ENCODE measurements at places on chromosomes 11 and 22.

DNA sequence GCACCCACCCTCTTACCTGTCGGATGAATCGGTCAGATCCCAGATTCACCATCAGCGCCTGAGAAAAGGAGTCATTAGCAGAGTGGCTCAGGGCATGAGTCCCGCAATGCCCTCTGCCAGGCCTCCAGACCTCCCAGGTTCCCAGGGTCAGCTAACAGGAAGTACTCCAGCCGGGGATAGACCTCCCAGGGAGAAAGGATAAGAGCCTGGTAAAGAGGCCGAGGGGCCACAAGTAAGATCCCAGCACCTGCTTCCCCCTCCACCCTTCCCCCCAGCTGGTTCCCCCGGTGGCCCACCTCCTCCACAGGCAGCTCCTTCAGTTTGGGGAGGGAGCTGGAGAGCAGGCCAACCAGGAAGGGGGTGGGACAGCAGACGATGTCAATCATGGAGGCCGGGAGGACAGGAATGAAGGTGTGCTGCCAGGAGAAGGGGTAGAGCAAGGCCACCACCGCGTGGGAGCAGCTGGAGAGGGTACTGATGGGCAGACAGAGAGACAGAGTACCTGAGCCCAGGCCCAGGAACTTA, 16.4 kb downstream of the RPL27A start:
- no peak for DNase-seq

DNA sequence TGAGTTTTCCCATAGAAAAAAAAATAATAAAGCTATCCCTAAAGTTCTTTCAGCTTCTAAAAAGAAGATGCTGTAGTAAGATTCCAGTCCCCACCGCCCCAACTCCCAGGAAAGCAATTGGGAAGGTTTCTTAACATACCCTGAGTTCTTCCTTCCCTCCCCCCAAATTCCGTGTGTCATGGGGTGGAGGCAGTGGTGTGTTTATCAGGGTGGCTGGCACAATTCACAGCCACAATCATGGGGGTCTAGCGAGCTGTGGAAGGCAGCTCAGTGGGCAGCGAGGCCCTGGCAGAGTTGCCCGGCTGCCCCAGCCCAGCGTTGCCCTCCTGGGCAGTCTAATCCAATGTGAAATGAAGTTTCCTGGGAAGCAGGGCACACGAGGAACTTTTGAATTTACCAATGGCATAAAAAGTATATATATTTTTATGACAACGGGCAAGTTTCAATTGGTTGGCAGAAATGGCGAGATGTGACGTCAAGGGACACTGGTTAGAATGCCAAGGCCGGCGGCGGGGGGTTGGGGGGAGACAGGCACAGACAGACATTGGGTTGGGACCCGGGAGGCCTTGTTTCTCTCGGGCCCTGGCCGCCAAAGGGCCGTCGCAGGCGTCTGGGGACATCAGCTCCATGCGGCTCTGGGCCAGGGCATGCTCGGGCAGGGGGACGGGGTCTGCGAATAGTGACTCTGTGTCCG, 80.7 kb upstream of the PPARA start:
- peak; percentile 89 for DNase-seq

DNA sequence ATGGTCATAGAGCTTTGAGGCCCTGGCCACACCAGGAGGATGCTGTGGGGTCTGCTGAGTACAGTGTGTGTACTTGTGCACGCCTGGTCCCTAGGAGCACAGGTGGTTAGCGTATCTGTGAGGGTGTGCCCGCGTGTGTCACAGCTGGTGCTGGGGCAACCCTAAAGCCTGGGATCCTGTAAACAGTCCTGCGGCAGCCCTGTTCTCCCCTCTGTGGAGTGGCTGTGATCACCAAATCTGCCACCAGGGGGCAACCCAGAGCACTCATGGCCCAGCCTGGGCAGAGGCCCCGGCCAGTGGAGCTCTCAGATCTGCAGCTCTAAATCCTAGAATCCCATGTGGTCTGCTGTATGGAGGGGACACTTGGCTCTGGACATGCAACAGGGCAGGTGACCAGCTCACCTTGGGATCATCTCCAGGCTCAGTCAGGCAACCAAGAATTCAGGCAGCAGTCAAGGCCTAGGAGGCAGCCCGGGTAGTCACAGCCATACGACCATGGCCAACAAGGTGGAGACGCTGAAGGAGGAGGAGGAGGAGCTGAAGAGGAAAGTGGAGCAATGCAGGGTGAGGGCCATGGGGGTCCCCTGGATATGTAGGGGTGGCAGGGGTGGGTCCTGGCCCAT, 3.9 kb downstream of the SH3BP1 start:
- peak; percentile 79 for DNase-seq

- no peak for DNase-seq
Observed at GRCh38 chr11:92440701-92441442, 216.3 kb downstream of the FAT3 start.

- DNase-seq, result no peak
Observed at GRCh38 chr11:106463154-106463553, 385.7 kb downstream of the AASDHPPT start.

DNA sequence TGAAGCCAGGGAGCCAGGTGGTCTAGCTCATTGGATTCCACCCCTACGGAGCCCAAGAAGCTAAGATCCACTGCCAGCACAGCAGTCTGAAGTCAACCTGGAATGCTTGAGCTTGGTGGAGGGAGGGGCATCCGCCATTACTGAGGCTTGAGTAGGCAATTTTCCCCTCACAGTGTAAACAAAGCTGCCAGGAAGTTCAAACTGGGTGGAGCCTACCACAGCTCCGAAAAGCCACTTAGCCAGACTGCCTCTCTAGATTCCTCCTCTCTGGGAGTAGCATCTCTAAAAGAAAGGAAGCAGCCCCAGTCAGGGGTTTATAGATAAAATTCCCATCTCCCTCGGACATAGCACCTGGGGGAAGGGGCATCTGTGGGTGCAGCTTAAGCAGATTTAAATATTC, 620.3 kb downstream of the NELL1 start:
- DNase-seq, result no peak

Measured in ELR (cell line).